ENCODE measurements at places on chromosomes 12 and 14.

DNA sequence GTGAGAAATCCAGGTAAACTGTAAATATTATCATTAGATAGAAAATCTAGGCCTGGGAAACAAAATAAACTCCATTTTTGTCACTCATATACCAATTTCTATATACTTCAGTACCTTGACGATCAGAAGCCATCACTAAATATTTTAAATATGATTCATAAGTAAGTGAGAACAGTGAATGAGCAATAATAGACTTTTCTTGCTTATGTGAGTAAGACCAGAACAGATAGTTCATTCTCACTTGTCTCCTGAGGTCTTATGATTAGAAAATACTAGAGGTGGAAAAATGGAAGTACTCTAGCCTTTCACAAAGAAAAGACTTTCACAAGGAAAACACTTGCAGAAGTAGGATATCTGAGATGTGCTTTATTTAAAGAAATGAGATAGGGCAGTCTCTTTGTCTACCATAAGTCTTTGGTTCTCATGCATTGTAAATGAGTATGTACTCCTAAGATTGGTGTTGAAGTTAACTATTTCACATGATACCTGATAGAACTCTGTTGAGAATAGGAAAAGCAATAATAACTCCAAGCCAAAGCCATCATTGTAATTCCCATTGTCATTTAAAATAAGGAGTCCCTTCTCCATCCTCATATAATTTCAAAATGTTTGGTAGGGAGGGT lies 10.1 kb upstream of the SMCO3 start:
- DNase-seq = no peak

DNA sequence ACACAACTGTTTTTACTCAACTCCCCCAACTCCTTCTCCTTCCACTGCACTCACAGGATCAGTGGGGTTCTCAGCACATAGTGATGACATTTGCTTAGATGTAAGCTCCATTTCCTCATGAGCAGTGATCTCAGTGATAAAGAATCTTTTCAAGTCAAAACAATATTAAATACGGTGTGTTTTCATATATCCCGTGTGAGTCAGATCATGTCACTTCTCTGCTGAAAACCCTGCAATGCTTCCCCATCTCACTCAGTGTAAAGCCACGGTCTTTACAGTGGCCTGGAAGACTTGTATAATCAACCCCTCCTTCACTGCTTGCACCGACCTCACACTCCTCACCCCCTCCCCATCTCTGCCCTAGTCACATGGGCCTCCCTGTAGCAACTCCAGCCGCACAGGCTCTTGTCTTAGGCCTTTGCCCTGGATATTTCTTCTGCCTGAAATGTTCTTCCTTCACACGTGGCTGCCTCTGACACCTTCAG lies 149.7 kb upstream of the ARHGAP5 start:
- DNase-seq = no peak

DNA sequence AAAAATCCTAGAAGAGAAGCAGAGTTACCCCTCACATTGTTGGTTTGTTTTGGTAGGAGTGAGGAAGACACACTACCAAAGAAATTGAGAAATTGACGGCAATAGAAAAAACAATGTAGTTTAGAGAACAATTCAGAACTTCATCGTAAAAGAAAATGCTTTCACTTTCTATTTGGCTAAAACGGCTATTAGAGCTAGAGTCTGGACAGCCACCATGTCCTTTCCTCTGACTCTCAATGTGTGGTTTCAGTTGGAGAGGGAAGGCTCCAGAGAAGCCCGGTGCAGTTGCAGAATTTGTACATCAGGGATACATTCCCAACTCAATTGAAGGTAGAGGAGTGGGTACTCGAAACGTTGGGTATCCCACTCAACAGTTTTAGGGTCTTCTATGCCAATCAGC lies 535.3 kb downstream of the GALC start:
- no peak for DNase-seq

DNA sequence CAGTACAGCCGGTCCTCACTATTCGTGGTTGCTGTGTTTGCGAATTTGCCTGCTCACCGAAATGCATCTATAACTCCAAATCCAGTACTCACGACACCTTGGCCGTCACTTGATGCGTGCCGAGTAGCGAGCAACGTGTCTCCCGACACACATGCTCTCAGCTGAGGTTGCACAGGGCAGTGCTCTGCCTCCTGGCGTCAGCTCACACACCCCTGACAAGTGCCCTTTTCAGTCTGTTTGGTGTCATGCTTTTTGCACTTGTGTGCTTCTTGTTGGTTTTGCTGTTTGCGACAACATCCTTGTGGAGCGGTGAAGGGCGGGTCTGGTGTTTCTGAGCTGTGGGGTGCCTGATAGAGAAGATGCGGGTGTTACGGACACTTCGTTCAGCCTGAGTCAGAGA lies 110.4 kb upstream of the RFLNA start:
- DNase-seq = no peak

DNA sequence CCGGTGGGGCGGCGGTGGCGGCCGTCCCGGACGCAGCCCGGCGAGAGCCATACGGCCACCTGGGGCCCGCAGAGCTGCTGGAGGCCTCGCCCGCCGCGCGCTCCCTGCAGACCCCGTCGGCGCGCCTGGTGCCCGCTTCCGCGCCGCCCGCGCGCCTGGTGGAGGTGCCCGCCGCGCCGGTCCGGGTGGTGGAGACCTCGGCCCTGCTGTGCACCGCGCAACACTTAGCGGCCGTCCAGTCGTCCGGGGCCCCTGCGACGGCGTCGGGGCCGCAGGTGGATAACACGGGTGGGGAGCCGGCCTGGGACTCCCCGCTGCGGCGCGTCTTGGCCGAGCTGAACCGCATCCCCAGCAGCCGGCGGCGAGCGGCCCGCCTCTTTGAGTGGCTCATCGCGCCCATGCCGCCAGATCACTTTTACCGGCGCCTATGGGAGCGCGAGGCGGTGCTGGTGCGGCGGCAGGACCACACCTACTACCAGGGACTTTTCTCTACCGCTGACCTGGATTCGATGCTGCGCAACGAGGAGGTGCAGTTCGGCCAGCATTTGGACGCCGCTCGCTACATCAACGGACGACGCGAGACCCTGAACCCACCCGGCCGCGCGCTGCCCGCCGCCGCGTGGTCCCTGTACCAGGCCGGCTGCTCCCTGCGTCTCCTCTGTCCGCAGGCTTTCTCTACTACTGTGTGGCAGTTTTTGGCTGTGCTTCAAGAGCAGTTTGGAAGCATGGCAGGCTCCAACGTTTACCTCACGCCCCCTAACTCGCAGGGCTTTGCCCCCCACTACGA lies 716 bp downstream of the RIOX1 start:
- DNase-seq = peak; percentile 35

DNA sequence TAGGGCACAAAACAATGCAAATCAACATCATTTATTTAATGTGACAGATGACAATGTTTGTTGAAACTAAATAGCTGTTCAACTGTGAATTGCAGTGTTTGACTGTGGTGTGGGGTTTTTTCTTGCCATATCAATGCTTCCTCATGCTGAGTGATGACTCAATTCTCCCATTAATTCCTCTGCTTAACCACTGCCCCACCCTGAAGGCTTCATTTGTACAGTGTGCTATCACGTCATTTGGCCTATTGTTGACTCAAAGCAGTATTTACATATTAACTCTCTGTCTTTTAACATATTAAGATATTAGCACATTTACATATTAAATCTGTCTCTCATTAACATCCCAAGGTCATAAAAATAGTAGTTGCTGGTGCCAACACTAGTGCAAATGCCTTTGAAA lies 164.8 kb upstream of the NRXN3 start:
- DNase-seq = no peak

GRCh38 chr12:22856178-22856577 lies 231.2 kb downstream of the ETNK1 start:
- DNase-seq = no peak

- no peak for DNase-seq
Measured at GRCh38 chr12:8566525-8566924, 25.8 kb upstream of the CLEC4E start.

- DNase-seq = no peak
Measured at GRCh38 chr12:31869972-31870371, 89.2 kb upstream of the RESF1 start.

DNA sequence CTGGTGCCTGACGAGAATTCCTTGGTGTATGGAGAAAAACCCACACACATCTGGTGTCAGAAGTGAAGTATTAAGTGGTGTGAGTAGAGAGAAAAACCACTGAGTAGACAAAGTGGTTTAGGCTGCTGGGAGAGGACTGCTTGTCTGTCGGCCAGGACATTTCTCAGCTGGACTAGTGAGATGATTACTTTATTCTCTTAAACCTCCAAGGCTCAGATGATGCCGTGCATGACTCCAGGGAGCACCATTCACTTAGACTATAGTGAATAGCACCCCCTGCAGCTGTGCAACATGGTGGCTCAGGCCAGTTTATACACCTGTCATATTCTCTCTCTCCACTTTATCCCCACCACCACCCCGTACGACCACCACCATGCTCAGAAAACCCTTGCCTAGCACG lies 28.5 kb upstream of the NFYB start:
- DNase-seq = no peak

- DNase-seq = no peak
Measured at GRCh38 chr12:53217051-53217930, 10.2 kb upstream of the ITGB7 start.

- DNase-seq = no peak
Measured at GRCh38 chr12:62252576-62252975, 7.6 kb upstream of the USP15 start.

- no peak for DNase-seq
Measured at GRCh38 chr12:29617407-29617803, 119.9 kb upstream of the OVCH1 start.

GRCh38 chr12:18849080-18849479 lies 111.2 kb downstream of the CAPZA3 start:
- no peak for DNase-seq

DNA sequence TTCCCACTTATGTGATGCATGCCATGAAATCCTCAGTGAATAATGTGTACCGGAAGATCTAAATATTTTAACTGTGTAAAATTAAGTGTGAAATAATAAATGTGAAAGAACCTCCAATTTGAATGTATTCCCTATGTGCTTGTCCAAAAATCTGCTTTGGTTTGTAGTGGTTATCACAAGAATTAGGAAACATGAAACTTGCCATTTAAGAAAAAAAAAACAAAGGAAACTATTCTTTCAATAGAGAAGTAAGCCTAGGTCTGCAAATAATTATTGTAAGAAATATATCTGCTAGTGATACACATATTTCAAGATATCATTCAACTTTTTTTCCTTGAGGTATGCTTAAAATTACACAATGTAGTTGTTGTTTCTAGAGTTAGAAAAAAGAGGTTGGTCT lies 500.4 kb downstream of the SLC6A15 start:
- DNase-seq = no peak

- DNase-seq = no peak
Measured at GRCh38 chr12:97560786-97561618, 98.4 kb downstream of the RMST start.

- no peak for DNase-seq
Measured at GRCh38 chr12:3571724-3572123, 80.7 kb downstream of the PRMT8 start.

GRCh38 chr14:39984323-39984722 lies 552.1 kb upstream of the FBXO33 start:
- no peak for DNase-seq

- no peak for DNase-seq
Measured at GRCh38 chr14:90505531-90505930, 108.7 kb downstream of the CALM1 start.

- DNase-seq = no peak
Measured at GRCh38 chr12:2190085-2190484, 137.3 kb downstream of the CACNA1C start.

DNA sequence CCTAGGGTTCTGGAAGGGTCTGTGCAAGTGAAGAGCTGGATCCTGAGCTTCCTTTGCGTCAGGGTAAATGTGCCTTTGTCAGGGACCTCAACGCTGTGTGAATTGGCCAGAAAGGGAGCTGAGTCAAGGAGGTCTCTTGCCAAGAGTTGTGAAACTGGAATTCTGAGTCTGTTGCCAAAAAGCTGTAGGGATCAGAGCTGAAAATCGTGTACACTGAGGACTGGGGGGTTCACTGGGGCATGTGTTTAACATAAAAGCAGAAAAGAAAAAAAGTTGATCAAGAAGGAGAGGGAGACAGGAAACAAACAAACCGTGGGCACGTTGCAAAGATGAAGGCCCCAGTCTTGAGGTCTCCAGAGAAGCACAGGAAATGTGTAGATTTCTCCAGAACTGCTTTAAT lies 1081.5 kb downstream of the VRK1 start:
- no peak for DNase-seq

DNA sequence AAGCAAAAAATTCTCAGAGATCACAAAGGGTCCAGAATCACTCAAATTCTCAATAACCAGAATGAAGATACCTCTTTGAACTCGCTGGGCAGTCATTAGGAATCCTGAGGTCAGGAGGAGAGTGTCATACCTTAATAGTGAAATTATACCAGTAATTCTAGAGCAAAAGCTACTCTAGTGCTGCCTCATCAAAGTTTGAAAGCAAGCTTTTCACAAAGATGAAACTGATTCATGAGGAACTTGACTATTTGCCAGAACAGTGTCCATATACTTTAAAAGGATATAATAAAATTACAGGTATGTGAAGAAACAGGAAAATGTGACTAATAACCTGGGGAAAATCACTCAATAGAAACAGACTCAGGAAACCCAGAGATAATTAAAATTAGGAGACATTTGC lies 44.5 kb downstream of the EML5 start:
- DNase-seq = no peak

GRCh38 chr12:81222846-81223592 lies 145.1 kb downstream of the ACSS3 start:
- no peak for DNase-seq

DNA sequence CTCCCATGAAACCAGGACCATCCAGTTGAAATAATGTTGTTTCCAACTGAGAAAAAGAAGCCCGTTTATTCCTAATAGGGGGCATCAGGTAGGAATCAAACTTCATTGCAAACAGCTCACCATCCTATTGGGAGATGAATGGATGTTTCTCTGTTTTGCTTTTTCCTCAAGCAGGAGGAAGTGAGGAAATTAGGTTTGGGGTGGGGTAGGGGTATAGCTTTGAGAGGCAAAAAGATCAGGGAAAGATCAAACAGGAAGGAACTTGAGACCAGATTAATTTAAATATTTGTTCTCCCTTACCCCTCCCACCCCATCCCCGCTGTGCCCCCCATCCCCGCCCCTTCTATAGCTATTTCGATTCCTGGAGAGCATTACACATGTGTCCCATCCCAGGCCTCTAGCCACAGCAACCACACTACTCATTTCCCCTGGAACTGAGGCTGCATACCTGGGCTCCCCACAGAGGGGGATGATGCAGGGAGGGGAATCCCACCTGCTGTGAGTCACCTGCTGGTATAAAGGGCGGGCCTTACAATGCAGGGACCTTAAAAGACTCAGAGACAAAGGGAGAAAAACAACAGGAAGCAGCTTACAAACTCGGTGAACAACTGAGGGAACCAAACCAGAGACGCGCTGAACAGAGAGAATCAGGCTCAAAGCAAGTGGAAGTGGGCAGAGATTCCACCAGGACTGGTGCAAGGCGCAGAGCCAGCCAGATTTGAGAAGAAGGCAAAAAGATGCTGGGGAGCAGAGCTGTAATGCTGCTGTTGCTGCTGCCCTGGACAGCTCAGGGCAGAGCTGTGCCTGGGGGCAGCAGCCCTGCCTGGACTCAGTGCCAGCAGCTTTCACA lies at the start of gene IL23A:
TSS of gene IL23A (plus strand) at position 577 of the 850 bp plus-strand sequence. CDS start at position 738, 161 bp downstream.
- peak; percentile 60 for DNase-seq
